Caco-2 (cell line): ENCODE measurements at places on chromosomes 11 and 22.

DNA sequence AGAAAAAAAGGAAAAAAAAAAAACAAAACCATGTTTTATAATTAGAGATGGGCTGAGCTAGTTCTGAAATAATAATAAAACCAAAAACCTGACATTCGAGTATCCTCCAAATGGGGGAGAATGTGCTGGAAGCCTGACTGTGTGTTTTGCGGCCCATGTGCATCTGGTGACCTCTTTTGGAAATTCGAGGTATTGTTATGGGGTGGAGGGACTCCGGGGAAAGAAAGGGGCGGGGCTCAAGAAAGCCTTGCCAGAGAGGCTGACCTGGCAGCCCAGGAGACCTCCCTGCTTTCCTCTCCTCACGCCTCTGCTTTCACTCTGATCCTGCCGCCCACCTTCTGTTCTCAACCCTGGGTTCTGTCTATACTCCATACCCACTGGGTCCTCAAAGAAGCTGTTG lies 72.9 kb downstream of the CTTN start:
- peak; percentile 86 for DNase-seq

DNA sequence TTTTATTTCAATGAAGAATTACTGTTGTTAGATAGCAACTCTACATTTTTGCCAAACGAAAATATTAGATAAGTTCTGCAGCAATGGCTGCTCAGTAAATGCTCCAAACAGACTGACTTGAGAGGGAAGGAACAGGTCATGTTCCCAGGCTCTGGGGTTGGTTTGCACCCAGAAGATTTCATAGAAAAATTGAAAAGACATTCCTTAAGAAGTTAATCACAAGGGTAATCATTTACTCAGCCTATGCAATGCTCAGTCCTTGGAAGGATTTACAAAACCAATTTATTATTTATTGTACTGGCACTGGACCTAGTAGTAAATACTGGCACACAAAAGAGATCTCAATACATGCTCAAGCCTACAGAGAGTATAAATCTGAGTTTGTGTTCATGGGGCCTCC lies 179.1 kb upstream of the MTNR1B start:
- DNase-seq: no peak

DNA sequence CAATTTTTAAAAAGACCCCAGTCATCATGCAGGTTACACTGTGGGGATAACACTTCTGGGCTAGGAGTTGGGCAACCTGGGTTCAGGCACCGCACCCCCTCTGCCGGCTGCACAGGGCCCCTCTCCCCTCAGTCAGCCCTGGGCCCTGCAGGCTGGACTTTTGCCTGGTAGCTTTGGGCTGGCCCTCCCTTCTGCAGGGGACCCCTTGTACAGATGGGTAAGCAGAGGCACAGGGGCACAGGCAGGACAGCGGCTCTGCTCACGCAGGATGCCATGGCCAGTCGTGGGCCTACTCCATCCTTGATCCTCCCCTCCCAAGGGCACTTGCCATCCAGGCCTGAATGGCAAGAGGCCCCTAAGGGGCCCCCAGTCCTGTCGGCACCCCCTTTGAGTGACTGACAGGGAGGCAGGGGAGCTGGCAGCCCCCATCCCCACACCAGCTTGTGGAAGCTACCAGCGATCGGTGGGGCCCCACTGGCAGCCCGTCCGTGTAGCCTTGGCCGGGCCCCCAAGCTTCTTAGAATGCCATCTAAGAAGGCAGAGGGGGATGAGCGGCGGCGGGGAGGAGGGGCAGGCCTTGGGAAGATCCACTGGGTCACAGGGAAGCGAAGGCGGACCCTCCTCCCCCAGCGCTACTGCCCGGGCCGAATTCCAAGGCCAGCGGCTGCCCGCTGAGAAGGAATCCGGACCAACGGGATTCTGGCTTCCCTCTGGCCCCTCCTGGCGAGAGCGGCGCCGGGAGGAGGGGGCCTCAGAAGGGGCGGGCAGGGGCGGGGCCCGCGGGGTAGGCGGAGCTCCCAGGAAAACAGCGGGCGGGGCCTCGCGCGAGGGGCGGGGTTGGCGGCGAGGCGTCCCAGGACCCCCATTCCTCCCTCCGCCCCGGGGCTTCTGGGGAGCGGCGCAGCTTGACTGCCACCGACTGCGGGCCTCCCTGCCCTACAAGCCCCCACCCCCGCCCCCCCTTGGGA lies 6.8 kb upstream of the CHKA start:
- peak; percentile 98 for DNase-seq

DNA sequence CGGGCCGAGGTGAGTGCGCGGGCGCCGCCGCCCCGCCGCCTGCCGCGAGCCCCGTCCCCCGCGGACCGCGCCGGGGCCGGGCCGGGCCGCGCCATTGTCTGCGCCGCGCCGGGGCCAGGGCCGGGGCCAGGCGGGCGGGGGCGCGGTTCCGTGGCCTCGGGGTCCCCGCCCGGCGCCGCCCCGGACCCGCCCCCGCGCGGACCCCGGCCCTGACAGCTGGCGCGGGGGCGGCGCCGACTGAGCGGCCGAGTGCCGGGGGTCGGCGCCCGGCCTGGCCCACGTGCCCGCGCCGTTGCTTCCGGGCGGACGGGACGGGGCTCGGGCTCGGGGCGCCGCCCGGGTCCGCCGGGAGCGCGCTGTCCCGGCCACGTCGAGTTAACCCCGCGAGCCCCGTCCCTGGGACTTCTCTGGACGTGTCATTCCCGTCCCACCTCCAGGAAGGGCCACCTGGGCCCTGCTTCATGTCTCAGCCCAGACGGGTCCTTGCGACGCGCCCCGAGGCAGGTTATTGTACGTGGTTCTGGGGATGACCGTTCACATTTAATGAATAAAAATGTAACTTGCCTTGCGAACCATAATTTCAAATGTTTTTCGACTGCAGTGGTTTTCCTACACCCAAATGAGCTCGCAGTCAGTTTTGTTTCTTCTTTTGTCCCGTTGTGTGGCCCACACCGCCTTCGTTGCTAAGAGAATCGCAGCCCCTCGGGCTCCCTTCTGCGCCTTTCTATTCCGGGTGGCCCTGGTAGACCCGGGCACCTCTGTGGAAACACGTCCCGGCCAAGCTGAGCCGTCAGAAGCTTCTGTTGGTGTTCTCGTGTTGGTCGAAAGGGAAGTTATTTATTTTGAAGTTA lies 562 bp downstream of the ZBED4 start:
- peak; percentile 52 for DNase-seq

GRCh38 chr11:9607511-9607899 lies 34.0 kb downstream of the WEE1 start:
- peak; percentile 43 for DNase-seq

- DNase-seq: peak; percentile 77
Observed at GRCh38 chr11:76209375-76209972, 3.2 kb upstream of the WNT11 start.

GRCh38 chr11:107251298-107251697 lies 206.3 kb downstream of the CWF19L2 start:
- no peak for DNase-seq

GRCh38 chr11:121613724-121614123 lies 161.0 kb upstream of the SORL1-AS1 start:
- no peak for DNase-seq

DNA sequence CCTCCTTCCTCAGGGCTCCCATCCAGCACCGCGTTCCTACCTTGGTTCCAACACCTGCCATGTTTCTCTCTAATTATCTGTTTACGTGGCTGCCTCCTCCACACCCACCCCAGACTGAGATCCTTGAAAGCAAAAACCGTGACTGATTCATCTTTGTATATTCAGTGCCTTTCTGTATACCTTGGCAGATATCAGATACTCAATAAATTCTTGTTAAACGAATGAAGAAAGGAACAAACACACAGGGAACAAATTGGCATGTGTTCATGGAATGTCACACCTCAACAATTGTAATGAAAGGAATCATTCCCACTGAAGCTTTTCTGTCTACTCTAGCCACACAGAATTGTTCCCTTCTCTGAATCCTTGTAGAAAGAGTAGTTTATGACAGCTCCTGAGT lies 20.4 kb upstream of the LRRC55 start:
- no peak for DNase-seq

DNA sequence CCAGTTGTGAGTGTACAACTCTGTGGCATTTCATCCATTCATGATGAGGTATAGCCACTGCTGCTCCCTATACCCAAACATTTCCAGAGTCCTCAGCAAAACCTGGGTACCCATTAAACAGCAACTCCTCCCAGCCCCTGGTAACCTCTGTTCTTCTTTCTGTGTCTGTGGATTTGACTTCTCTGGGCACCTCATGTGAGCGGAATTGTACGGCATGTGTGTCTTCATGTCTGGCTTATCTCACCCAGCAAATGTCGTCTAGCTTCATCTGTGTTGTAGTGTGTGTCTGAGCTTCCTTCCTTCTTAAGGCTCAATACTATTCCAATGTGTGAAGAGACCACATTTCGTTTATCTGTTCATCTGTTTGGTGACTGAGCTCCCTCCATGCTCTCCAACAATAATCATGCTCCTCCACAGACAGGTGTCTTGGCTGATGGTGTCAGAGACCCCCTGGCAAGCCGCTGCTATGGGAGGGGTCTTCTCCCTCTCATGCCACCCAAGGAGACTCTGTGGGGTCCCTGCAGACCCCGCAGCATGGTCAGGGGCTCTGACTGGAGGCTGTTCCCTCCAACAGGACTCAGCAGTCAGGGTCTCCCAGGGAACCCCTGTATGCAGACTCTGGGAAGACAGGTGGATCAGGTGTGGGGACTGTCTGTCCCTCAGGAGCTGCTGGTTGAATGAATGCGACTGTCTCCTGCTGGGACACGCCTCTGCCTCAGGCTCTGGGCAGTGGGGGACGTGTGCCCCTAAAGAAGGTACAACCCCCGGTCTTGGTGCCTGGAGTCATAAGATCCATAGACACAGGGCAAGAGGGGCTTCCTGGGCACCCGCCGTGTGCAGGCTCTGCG lies 52.7 kb downstream of the SMIM38 start:
- DNase-seq: no peak

DNA sequence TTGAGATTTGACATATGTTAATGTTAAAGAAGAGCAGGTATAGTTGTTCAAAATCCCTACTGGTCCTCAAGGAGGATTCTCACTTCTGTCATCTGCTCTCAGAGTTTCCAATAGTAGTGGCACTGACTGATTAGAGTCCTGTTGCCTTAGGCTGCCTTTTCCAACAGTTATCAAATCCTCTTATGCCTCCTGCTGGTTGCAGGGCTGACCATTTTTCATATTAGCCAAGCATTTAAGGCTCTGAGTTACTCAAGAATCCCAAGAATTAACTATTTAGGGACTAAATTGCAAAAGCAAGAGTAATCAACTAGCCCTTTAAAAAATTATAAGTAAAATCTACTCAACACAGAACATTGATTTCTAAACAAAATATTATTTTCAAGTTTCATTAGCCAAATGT lies 212.0 kb upstream of the CHORDC1 start:
- DNase-seq: peak; percentile 71

GRCh38 chr11:6737872-6738466 lies 33.8 kb downstream of the OR2AG2 start:
- DNase-seq: peak; percentile 64

DNA sequence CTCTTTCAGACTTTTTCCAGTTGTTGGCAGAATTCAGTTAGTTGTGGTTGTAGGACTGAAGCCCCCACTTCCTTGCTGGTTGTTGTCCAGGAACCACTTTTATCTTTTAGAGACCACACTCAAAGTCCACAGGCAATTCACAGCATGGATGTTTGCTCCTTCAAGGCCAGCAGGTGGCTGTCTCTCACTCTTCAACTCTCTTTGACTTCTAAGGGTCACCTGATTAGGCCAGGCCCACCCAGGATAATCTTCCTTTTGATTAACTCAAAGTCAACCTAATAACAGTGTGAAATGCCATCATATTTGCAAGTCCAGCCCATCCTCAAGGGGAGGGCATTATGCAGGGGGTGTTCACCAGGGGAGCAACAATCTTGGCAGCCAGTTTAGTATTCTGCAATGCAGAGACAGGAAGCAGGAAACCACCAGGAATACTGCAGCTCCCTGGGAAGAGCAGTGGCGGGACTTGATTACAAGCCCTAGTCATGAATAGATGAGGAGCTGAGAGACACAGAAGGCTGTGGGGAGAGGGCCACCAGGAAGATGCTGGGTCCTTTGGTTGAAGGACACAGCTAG lies 52.4 kb downstream of the LRRC74B start:
- DNase-seq: no peak

GRCh38 chr11:1567052-1567720 lies 4.9 kb downstream of the DUSP8 start:
- DNase-seq: no peak

DNA sequence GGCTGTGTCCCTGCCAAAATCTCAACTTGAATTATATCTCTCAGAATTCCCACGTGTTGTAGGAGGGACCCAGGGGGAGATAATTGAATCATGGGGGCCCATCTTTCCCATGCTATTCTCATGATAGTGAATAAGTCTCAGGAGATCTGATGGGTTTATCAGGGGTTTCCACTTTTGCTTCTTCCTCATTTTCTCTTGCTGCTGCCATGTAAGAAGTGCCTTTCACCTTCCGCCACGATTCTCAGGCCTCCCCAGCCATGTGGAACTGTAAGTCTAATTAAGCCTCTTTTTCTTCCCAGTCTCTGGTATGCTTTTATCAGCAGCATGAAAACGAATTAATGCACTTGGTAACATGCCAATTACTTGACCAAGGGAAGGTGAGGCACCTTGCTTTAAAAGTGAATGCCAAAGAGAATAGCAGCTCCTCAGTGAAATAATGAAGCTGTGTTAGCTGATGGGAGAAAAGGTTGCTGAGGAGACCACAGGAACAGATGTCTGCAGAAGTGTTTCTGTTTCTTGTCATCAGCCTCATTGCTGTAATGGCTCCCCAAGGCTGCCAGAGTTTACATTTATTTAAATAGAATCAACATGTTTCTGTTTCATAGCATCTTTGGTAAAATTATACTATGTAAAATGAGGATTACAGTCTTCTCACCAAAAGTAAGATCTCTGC lies 89.0 kb upstream of the CD44 start:
- no peak for DNase-seq

DNA sequence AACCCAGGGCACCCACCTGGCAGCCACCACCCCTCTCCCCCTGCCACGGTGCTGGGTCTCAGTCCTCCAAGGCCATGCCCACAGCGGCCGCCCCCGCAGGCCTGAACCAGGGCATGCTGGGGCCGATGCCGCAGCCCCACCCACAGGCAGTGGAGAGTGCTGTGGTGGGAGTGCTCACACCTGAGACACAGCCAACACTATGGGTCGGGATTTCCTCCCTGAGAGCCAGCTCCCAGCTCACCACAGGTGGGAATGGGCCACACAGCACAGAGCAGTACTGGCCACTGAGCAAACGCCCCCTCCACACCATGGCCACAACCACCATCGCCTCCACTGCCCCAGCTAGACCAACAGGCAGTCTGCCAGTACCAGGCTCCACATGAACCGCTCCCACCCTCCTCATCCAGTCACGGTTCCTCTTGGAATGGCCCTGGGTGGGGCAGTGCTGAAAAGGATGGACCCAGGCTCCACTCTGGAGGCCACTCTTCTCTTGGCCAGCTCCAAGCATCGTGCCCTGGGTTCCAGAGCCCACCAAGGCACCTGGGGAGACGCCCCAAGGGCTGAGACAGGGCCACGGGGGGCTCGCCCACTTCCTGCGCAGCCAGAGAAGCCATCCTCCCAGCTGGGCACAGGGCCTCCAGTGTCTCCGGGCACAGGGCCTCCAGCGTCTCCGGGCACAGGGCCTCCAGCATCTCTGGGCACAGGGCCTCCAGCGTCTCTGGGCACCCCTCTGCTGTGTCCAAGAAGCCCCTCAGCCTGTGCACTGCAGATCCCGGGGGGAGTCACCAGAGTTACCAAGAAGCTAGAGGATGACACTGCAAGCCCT lies 14.2 kb downstream of the MOB2 start:
- DNase-seq: no peak

GRCh38 chr11:117470576-117470975 lies 142.9 kb downstream of the CEP164 start:
- DNase-seq: no peak

GRCh38 chr11:1868636-1869291 lies 15.9 kb downstream of the LSP1 start:
- no peak for DNase-seq

GRCh38 chr22:31647066-31647465 lies 14.9 kb downstream of the PISD start:
- no peak for DNase-seq
